ENCODE measurements at places on chromosomes 5 and 9. TPM values are rescaled to one million over a fixed set of nuclear protein-coding genes. Genes with fewer than 3 reads are reported as not detected.

The GTF3C4 gene
- 10.2 TPM for total RNA-seq

DNA sequence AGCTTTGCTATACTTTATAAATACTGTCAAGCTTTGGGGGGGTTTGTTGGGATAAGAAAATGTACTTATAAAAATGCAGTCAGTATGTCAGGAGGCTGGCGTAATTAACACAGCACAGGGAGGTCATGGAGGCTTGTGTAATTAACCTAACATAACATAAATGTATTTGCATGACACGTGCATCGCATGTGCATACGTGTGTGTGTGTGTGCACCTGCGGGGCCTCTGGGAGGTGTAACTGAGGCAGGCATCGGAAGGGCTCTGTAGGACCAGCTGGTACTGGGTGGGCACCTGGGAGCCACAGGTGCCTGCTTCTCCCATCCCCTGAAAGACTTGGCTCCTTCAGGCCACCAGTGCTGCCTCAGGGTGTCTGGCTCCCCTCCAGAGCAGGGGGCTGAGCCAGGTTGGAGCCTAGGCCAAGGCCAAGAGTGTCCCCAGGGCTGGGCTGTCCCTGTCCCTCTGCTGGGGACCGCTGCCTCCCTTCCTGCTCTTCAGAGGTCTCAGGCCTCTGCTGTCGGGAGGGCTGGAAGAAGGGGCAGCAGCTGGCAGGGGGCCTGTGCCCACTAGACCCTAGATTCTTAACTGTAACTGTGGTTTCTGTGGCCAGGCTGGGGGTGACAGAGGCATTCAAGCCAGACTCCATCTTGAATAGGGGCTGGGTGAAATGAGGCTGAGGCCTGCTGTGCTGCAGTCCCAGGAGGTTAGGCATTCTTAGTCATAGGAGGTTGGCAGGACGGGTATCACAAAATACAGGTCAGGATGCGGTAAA is 9.0 kb downstream of the FCN2 start:
- no peak for DNase-seq

DNA sequence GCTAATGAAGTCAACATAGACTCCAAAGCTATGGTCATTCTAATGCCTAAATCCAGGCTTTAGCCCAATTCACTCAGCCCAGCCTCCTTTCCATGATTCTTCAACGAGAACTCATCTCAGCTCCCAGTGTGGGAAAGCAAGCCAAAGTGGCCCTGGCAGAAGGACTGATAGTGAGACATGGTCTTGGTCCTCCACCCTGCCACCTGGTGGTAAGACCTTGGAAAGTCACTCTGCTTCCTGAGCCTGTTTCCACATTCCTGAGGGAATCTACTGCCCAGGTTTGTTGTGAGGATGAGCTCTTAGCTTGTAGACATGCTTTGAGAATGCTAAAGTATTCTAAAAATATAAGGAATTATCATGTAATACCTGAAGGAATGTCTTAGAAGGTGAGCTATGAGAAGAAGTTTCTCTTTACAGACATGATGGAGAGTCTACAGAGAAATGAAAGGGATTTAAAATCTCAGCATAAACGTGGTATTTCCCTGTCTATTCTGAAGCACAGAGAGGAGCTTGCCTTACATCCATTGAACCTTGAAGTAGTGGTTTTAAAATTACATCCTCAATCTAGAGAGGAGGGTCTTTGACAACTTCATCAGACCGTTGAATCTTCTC is 173.5 kb downstream of the TRIM32 start:
- peak; percentile 4 for DNase-seq

- no peak for DNase-seq
These were observed 178.7 kb downstream of the PPP2R2B start for GRCh38 chr5:146699664-146700418.

The C5orf52 gene
- total RNA-seq, result not detected

GRCh38 chr9:14428781-14429230 is 114.9 kb upstream of the NFIB start:
- DNase-seq, result peak; percentile 34

DNA sequence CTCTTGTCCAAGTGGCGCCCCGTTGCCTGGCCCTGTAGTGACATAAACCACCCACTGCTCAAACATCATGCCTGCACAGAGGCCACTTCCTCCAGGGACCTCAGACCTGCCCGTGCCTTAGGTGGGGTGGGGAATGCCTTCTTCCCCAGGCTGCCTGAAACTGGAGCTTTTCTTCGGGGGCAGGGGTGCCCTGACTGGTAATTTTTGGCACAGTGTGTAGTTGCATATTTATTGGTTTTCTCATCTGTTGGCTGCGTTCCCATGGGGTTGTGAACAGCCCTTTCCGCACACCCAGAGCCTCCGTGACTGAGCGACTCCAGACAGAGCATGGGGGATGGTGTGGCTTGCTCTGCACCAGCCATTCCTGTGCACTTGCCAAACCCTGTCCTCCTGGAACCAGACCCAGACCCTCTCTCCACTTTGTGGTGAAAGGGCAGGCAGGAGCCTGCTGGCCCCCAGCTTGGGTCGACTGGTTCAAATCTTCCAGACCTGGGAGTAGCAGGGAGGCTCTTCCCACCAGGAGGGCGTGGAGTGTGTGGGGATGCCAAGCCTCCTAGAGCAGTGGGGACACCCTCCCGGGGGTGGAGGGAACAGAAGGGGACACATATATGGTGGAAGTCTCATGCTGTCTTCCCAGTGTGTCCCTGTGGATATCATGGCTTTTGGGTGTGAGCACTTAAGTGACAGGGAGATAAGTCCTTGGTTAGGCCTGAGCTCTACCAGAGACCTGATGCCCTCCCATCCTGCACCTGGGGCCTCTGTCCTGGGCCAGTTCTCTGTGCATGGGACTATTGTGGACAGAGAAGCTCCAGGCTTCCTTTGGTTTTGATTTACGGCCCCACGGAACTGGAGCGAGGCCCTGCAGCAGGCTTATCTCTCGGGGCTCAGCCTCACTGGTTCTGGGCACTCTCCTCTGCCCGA is 39.6 kb downstream of the WNK2 start:
- DNase-seq, result no peak

GRCh38 chr5:151676719-151677118 is 10.0 kb downstream of the SPARC start:
- no peak for DNase-seq

- DNase-seq, result no peak
These were observed 33.2 kb downstream of the PRDM6 start for GRCh38 chr5:123122273-123122672.

The NTNG2 gene
- total RNA-seq, result 14.7 TPM

- DNase-seq, result no peak
These were observed 1074.4 kb downstream of the CDH9 start for GRCh38 chr5:25964009-25964372.

- no peak for DNase-seq
These were observed 4.1 kb downstream of the BAG1 start for GRCh38 chr9:33260372-33260771.

DNA sequence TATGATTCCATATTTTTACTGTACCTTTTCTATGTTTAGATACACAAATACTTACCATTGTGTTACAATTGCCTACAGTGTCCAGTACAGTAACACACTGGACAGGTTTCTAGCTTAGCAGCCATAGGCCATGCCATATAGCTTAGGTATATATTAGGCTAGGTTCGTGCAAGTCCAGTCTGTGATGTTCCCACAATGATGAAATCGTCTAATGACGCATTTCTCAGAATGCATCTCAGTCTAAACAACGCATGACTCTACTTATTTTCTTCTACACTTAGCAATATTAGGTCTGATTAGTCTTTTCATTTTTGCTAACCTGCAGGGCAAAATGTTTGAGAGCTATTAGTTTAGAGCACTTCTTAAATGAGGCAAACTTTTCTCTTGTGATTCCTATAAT is 22.7 kb downstream of the OR2S2 start:
- DNase-seq, result no peak

GRCh38 chr5:89064736-89065135 is 181.8 kb upstream of the MEF2C start:
- DNase-seq, result no peak

Measured in CD4-positive, CD25-positive, alpha-beta regulatory T cell (primary cell).